ENCODE measurements at places on chromosomes 16 and 17. TPM values are rescaled to one million over a fixed set of nuclear protein-coding genes. Genes with fewer than 3 reads are reported as not detected.

DNA sequence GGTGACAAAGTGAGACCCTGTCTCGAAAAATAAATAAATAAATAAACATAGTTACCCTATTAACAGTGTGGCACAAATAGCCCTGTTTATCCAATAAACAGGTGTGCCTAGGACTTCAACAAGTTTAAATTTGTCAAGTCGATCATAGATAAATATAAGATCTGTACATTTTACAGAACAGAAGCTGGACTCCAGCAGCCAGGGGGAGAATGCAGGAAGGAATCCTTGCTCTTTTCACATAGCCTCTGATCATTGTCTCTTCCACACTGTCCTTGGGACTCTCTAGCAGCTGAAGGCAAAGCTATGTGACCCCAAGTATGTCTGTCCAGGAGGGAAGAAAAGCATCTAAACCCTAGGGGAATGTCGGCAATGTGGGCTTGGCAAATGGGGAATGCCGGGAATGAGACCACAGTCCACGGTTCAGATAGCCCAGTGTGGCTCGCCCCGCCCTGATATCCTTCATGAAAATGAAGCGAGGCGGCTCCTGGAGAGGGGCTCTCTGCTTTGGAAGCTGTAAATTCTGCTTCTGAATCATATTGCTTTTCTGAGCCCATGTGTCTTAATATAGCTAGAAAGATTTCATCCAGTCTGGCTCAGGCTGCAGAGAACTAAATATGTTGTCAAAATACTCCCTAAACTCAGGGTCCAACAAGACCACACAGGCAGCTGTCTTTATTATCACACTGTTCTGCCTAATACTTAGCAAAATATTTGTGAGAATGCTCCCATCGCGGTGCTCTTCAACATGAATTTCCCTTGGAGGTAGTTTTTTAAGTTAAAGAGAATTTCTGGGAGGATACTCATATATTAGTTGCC is 24.9 kb upstream of the GRB2 start:
- DNase-seq, result no peak

The PRRT2 gene
- 1.2 TPM for total RNA-seq

DNA sequence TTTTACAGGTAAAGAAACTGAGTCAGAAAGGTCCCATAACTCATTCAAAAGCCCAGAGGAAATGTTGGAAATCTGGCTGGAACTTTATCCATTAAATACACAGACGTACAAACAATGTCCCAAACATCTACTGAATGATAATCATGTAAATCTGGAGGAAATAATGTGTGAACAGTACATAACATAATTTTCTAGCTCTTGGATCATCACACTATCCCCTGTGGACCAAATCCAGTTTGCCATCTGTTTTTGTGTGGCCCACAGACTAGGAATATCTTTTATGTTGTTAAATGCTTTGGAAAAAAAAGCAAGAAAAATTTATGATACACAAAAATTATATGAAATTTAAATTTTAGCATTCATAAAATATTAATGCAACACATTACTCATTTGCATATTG is 389.9 kb upstream of the SOX9 start:
- DNase-seq, result no peak

DNA sequence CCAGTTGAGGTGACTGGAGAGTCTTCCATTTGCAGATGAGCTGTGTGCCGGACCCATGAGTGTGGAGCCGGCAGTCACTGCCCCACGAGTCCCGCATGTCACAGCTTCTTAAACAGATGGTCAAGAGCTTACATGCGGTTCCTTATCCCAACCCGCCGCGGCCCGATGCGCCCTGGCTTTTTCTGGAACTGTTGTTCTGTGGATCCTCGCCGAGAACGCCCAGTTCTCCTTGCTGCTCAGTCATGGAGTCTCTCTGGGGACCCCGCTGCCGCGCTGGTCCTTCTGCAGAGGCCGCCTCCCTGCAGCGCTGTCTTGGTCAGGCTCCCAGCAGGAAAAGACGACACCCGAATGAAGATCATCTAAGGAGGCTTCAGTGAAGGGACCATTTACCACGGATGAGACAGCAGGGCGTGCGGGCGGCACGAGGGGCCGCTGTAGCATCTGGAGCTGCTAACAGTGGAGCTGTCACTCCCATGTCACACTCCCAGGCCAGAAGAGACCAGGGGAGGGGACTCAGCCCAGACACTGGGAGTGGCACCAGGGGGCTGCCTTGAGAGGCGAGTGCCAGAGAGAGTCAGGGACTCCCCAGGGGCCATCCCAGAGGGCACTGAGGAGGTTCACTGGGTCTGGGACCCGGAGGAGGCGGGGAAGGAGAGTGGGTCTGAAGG is 10.8 kb upstream of the LGALS3BP start:
- no peak for DNase-seq

- no peak for DNase-seq
Observed at GRCh38 chr16:19108409-19109287, 5.1 kb upstream of the ITPRIPL2 start.

The TUBB3 gene
- 6.3 TPM for total RNA-seq

GRCh38 chr16:75535901-75536300 is at the start of gene CHST5:
TSS of gene CHST5 (minus strand) at chr16:75536108. CDS start at chr16:75530384, 5,724 bp downstream.
- DNase-seq, result no peak

The OR1F1 gene
- total RNA-seq, result not detected

- no peak for DNase-seq
Observed at GRCh38 chr16:29854520-29855100, 8.4 kb downstream of the CDIPT start.

DNA sequence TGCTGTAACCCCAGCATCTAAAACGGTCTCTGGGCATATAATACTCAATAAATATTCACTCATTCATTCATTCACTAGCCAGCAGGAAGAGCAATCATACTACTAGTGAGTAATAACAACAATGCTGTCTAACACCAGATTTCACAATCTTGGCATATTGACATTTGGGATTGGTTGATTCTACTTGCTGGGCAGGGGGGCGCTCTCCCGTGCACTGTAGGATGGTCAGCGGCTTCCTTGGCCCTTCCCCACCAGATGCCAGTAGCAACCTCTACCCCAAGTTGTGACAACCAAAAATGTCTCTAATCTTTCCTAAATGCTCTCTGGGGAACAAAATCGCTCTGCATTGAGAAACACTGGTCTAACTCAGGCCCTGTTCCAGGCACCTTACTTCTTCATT is 20.7 kb downstream of the WFDC1 start:
- DNase-seq, result no peak

DNA sequence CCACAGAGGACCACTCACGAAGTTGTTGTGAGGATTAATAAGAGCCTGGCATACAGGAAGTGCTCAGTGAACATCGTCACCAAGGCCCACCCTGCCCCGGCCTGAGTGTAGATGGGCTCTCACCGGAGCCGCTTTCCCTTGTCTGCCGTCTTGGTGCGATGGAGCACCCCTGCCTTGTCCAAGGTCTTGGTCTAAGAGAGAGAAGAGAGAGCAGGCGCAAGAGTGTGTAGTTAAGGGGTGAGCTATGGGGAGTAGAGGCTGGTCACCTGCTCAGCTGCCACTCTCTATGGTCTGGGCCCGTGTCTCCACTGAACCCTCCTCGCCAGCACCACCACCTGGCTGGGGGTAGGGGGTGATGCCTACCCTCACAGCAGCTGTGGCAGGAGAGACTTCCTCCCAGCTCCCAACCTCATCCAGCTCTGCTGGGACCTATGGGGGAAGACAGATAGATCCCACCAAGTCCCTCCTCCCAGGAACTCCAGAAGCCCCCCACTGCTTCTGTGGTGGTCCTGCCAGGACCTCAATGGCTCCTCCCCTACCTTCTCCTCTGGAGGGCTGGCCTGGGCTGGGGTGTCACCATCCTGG is 28.7 kb downstream of the ARHGAP27 start:
- no peak for DNase-seq
